ENCODE measurements at places on chromosomes 4 and X.

DNA sequence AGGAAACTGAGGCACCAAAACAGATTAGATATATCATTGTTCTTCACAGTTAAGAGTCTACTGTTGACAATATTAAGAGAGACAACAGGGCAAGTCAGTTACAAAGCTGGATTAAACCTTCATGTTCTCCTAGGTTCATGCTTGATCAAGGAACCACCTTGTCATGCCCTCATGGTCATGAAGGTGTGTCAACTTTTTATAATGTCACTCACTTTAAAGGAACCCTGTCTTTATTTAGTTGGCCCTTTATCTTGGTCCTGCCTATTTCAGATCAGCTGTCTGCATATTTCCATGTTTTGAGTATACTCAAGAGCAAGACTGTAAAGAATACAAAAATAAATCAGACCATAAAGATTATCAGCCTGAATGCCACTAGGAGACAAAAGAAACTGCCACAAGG lies 140.2 kb upstream of the FAM241A start:
- no peak overlapping the region for H3K27ac ChIP-seq
- H3K27me3 ChIP-seq = no peaks in the 10 kb centered on the region
- no peaks in the 10 kb centered on the region for H3K36me3 ChIP-seq
- H3K4me1 ChIP-seq = no peaks in the 10 kb centered on the region
- no peak for DNase-seq

DNA sequence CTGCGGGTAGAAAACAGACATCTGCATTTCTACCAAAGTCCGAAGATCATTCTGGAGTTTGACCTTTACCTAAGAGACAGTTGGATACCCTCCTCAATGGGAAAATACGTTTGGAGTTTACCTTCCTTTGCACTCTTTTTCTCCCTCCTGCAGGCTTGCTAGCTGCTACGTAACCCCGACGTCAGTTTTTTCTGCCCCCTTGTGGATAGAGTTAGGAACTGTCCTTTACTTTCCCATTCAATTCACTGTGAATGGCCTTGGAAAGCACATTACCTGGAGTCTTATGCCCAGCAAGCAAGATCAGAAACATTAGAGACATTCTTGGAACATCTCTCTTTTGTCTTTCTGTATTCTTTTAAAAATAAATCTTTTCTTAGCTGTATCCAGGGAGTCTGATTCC lies 250.7 kb downstream of the NAP1L3 start:
- DNase-seq = no peak
- H3K27ac ChIP-seq = no peak overlapping the region
- H3K27me3 ChIP-seq = no peaks in the 10 kb centered on the region
- H3K4me1 ChIP-seq = no peaks in the 10 kb centered on the region

DNA sequence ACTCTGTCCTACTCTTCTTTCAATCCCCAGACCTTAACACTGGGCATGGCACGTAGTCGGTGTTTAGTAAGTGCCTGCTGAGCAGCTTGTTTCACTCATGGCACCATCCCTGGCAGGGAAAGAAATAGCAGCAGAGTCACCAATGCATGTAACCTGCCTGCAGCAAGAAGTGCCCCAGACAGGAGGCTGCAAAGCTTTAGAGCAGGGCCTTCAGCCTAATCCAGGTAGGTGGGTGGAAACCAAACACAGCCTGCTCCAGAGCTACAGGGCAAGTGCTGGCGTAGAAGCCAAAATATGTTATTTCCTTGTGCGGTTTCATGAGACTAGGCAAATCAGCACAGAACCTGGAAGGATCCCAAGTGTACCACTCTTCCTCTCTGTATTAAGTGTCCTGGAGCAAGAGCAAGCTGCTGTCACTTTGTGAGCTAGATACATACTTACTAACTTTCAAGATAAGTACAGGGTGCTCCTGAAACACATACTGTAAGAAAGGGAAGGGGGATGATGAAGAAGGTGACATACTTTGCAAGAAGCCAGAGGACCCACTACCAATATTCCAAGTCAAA lies 5.5 kb downstream of the PROM1 start:
- no peak overlapping the region for H3K4me3 ChIP-seq
- peaks cover 13% of the 10 kb centered on the region for H3K4me1 ChIP-seq
- H3K36me3 ChIP-seq = no peaks in the 10 kb centered on the region
- DNase-seq = no peak
- no peak overlapping the region for H3K27ac ChIP-seq

DNA sequence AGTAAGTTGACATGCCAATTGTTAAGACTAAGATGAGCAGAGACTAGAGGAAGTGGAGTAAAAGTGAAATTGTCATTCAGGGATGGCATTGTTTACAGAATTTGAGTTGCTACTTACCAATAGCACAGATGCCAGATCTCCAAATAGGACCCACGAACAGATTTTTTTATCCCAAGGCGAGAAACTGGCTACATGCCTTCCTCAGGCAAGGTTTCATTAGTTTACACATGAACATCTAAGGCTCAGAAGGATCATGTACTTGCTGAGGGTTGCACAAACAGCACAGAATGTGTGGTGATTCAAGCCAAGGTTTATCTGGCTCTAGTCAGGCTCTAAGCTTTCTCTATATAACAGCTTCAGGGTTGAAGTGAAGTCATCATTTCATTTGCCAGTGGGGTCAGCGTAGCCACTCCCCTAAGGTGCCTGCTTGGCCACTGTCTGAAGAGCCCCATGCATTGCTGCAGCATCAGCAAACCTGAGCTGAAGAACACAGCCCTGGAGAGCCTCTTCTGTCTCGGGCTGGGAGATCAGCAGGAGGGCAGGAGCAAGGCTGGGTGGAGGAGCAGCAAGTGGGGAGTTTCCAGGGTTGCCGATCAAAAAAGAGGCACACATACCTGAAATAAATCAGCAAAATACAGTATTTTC lies 193.0 kb upstream of the LCORL start:
- no peak overlapping the region for H3K27ac ChIP-seq
- no peaks in the 10 kb centered on the region for H3K4me1 ChIP-seq
- no peaks in the 10 kb centered on the region for H3K36me3 ChIP-seq
- no peaks in the 10 kb centered on the region for H3K27me3 ChIP-seq
- H3K4me3 ChIP-seq = no peak overlapping the region

DNA sequence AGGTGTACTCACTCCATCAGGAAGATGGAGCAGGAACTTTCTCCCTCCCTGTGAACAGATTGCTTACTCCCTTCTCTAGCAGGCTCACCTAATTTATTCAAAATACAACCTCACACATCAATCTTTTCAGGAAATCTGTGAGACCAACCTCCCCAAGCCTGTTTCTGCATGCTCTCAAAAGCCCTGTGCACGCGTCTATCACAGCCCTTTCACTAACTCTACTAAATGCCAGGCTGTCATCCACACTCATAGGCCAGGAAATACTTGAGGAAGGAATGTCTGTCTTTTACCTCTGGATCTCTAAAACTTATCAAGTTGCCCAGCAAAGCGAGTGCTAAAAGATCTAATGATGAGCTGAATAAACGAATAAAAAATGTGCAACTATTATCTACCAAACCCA lies 11.2 kb downstream of the CAMK2D start:
- peaks cover 5% of the 10 kb centered on the region for H3K4me1 ChIP-seq
- H3K27me3 ChIP-seq = no peaks in the 10 kb centered on the region
- H3K4me3 ChIP-seq = no peak overlapping the region
- no peak overlapping the region for H3K27ac ChIP-seq
- DNase-seq = no peak

DNA sequence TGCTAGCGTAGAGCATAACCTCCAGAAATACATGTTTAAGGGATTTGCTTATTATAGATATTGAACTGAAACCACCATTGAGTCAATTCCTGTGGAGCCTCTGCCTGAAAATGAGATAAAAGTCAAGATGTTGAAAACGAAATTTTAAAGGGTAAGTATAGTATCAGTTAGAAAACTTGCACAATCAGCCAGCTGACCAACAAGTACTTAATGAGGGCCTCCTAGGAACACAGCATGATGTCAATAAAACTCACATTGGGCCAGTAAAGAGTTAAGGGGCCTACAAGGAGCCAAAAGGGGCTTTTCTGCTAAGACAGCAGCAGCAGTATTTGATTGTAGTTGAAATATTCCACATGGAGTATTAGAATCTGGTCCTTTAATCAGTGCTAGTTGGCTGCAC lies 314.1 kb upstream of the PPARGC1A start:
- no peak overlapping the region for H3K4me3 ChIP-seq
- no peaks in the 10 kb centered on the region for H3K4me1 ChIP-seq
- H3K27me3 ChIP-seq = no peaks in the 10 kb centered on the region
- no peak overlapping the region for H3K27ac ChIP-seq
- H3K36me3 ChIP-seq = no peaks in the 10 kb centered on the region

DNA sequence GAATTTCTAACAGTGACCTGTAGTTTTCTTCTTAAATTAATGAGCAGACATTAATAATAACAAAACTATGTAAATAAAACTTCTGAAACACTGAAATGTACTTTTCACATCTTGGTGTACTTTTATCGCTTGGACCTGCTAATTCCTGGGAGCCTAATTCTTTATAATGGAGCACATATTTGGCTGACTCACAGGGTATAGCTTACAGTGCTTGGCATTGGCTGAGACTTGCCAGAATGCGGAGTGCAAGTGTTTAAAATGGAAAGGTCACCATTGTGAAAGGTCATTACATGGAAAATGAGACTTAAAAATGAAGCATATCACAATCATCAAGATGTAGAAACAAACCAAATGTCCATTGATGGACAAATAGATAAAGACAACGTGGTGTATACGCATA lies 137.3 kb upstream of the PDLIM3 start:
- H3K4me3 ChIP-seq = no peak overlapping the region
- no peaks in the 10 kb centered on the region for H3K27me3 ChIP-seq
- H3K4me1 ChIP-seq = peaks cover 28% of the 10 kb centered on the region
- H3K36me3 ChIP-seq = no peaks in the 10 kb centered on the region

- no peaks in the 10 kb centered on the region for H3K36me3 ChIP-seq
- H3K27me3 ChIP-seq = no peaks in the 10 kb centered on the region
- DNase-seq = no peak
- no peak overlapping the region for H3K4me3 ChIP-seq
- no peaks in the 10 kb centered on the region for H3K4me1 ChIP-seq
These were observed 38.2 kb upstream of the VEGFC start for GRCh38 chr4:176830971-176831370.

DNA sequence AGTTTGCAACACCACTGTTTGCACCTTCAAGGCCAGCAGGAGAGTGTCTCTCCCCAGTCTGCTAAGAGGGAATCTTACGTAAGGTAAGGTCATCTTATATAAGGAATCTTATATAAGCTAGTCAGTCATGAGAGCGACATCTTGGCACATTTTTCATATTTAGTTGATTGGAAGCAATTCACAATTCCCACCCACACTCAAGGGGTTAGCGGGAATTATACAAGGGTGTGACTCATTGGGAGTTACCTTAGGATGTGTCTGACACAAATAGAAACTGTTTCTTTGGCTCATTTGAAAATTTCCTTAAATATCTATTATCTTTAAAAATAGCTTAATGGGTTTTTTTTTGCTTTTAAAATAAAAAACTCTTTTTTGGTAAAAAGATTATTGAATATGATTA lies 62.1 kb upstream of the GRPR start:
- no peaks in the 10 kb centered on the region for H3K4me1 ChIP-seq
- DNase-seq = no peak
- no peaks in the 10 kb centered on the region for H3K27me3 ChIP-seq
- H3K4me3 ChIP-seq = no peak overlapping the region
- H3K36me3 ChIP-seq = no peaks in the 10 kb centered on the region

DNA sequence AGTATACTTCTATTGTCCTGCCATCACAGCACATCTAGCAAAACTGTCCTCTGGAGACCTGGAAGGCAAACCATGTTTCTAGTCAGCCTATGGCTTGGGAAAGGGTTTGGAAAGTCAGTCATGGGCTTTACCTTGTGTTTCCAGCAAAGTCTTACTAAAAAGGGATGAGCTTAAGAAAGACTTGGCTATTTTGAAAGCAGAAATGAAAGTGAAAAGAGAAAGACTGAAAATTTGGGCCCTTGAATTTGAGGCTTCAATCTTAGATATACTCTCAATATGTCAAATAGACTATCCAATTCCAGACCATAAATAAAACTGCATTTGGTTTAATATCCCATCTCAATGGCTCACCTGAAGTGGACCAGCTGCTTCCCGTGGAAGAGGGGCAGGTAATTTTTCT lies 127.9 kb downstream of the ZNF330 start:
- peak overlapping the region; percentile 12 for H3K27ac ChIP-seq
- no peak for DNase-seq
- H3K27me3 ChIP-seq = no peaks in the 10 kb centered on the region
- H3K36me3 ChIP-seq = no peaks in the 10 kb centered on the region

GRCh38 chr4:48033825-48034413 lies 17.3 kb downstream of the NIPAL1 start:
- no peak overlapping the region for H3K27ac ChIP-seq
- no peaks in the 10 kb centered on the region for H3K27me3 ChIP-seq
- DNase-seq = no peak
- H3K36me3 ChIP-seq = no peaks in the 10 kb centered on the region

- DNase-seq = no peak
- no peak overlapping the region for H3K27ac ChIP-seq
- no peaks in the 10 kb centered on the region for H3K27me3 ChIP-seq
- H3K36me3 ChIP-seq = no peaks in the 10 kb centered on the region
- H3K4me1 ChIP-seq = peaks cover 11% of the 10 kb centered on the region
These were observed 8.8 kb upstream of the FAM9C start for GRCh38 chrX:13053171-13053570.

- no peak for DNase-seq
- H3K36me3 ChIP-seq = no peaks in the 10 kb centered on the region
- no peak overlapping the region for H3K4me3 ChIP-seq
These were observed 232.5 kb downstream of the PCDH7 start for GRCh38 chr4:30952526-30953219.

DNA sequence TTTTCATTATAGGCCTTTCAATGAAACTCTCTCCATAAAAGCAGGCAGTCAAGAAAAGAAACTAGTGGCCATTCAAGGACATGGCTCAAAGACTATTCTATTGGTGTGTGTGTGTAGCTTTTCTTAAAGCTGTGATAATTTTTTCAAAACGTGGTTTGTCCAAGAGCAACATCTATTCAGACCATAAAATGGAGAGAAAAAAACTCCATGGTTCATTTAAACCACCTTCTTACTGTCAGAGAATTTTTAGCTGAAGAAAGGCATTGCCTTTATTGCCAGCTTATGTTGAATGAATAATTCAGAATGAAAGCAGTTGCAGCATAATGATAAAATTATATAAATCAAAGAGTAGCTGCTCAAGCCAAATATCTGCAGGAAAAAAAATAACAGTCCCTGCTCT lies 325.5 kb downstream of the PCDH18 start:
- H3K4me3 ChIP-seq = no peak overlapping the region
- H3K36me3 ChIP-seq = no peaks in the 10 kb centered on the region
- H3K27ac ChIP-seq = no peak overlapping the region
- H3K27me3 ChIP-seq = no peaks in the 10 kb centered on the region
- no peak for DNase-seq

DNA sequence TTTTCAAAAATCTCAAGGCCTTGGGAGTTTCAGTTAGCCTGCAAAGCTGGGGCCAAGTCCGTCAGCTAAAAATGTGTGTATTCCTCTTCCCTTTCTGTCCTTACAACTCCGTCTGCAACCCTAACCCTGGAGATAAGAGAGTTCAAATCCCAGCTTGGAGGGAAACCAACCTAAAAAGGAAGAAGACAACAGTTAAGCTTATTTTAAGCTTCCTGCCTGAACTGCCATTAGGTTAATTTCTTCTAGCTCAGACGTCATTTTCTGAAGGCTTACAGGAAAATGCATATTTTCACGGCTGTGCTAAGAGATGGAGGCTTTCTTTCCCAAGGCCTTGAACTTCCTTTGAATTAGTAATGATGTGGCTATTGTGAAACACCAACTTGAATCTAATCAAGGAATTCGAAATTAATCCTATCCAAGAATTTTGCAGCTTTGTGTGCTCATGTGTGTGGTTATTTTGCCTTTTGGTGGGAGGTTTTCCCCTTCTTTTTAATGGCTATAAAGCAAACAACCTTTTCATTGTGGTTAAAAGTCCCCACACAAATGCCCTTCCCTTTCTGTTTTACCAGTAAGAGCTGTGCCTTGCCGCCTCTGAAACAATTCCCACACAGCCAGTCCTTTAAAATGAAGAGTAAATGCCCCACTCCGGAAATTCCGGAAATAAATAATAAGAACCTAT lies 103.5 kb downstream of the IRF2 start:
- no peaks in the 10 kb centered on the region for H3K36me3 ChIP-seq
- no peak for DNase-seq
- H3K4me3 ChIP-seq = no peak overlapping the region
- H3K27me3 ChIP-seq = no peaks in the 10 kb centered on the region
